ENCODE measurements at places on chromosomes 1 and 21.

DNA sequence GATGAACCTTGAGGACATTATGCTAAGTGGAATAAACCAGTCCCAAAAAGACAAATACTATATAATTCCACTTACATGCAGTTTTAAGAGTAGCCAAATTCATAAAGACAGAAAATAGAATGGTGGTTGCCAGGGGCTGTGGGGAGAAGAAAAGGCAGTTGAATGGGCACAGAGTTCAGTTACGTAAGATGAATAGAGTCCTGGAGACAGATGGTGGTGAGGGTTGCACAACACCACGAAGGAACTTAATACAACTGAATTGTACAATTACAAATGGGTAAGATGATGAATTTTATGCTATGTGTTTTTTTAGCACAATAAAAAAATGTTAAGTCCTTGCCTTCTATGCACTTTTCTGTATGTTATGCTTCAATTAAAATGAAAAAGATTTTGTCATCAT lies 66.6 kb downstream of the CD34 start:
- no peak for DNase-seq

- no peak for DNase-seq
These were observed 70.0 kb downstream of the PLXNA2 start for GRCh38 chr1:208174200-208174599.

GRCh38 chr21:30164796-30165195 lies 1.8 kb downstream of the CLDN17 start:
- no peak for DNase-seq

DNA sequence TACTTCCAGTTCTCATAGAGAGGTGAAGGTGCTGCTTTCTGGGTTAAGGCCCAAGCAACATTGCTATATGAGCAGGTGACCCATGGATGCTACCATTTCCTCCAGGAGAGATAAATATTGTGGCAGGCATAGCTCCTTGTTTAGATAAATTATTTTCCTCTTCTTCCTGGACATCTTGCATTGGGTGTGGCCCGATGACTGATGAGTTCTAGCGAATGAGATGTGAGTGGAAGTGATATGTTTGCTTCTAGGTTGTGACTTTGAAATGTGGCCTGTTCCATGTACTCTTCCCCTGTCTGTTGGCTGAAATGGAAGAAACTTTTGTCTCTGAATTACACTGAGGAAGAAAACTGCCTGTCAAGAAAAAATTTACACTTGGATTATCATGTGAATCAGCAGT lies 101.7 kb upstream of the FMN2 start:
- DNase-seq: no peak

DNA sequence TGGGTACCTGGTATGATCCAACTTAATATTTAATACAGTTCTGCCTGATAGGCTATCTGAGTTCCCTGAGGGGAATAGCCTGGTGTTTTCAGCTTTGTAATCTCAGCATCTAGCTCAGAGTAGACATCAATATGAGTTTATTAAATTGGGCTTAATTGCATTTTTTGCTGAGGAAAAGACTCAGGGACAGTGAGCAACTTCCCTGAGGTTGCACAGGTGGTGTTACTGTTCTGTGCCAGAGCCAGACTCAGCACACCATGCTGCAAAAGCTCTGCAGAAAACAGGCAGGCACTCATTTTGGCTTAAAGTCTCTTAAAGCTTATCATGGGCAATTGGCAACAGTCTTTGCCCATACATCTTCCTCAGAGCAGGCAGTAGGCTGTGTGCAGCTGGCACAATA lies 90.5 kb upstream of the JUN start:
- DNase-seq: no peak

GRCh38 chr1:166040202-166040997 lies 126.4 kb downstream of the FAM78B start:
- DNase-seq: no peak

GRCh38 chr1:97906567-97907241 lies 14.1 kb downstream of the DPYD start:
- no peak for DNase-seq

DNA sequence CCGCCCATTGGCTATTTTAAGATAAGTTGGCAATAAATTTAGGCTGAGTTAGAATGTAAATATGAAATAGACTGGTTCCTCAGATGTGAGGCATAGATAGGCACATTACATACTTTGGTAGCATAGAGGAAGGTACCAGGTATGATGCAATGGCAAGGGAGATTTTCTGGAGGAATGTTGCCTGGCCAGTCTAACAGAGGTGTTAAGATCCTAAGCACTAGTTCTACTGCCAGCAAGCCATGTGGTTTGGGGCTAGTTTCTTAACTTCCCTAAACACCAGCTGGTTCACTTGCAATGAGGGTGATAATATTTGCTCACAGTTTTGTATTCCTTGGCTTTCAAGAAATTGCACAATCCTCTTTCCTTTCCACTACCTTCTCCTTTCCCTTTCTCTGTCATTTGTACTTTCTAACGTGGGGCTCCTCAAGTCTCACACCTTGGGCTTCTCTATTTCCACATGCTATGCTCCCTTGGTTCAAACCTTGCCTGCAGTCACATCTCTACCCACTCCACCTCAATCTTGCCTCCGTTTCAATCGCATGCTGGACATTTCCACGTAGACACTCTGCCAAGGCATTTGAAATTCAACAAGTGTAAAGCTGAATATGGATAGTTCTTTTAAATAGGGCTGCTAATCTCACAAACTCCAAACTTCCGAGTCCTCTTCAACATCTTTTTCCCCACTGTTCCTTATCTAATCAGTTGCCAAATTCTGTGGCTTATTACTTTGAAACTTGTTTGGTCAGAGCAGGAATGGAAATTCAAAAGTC lies 4.7 kb upstream of the CD55 start:
- no peak for DNase-seq

DNA sequence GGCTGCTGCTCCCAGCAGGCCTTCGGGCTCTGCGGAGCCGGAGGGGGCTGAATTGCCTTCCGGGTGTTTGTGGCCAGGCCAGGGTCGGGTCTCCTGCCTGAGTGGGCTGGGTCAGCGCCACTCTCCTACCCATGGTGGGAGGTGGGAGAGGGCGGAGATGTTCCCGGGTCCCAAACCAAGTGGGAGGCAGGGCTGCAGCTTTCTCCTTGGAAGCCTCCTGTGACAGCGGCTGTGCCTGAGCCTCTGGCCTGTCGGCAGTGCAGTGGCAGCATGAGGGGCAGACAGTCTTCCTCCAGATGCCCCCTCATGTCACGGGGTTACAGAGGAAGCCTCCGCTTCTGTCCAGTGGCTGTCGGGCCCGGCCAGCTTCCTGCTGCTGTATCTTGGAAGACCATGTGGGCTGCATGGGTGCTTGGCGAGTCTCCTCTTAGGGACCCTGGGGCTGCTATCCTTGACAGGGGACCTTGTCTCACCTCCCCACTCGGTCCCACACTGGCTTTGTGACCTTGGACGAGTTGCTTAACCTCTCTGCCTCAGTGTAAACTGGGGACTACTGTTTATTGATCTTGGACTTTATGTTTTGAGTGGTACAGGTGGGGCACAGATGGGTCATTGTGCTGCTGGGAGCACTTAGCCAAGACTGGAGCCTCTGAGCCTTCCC lies 4.3 kb downstream of the SKI start:
- DNase-seq: no peak

GRCh38 chr1:186093437-186093836 lies 281.6 kb downstream of the TPR start:
- DNase-seq: no peak

All from activated CD4-positive, alpha-beta T cell treated with anti-CD3 and anti-CD28 coated beads, Interleukin-2, amount 50 U/mL, for 24 hours (primary cell).